Fibroblast of upper back skin (primary cell): ENCODE measurements at places on chromosomes 11 and 22.

DNA sequence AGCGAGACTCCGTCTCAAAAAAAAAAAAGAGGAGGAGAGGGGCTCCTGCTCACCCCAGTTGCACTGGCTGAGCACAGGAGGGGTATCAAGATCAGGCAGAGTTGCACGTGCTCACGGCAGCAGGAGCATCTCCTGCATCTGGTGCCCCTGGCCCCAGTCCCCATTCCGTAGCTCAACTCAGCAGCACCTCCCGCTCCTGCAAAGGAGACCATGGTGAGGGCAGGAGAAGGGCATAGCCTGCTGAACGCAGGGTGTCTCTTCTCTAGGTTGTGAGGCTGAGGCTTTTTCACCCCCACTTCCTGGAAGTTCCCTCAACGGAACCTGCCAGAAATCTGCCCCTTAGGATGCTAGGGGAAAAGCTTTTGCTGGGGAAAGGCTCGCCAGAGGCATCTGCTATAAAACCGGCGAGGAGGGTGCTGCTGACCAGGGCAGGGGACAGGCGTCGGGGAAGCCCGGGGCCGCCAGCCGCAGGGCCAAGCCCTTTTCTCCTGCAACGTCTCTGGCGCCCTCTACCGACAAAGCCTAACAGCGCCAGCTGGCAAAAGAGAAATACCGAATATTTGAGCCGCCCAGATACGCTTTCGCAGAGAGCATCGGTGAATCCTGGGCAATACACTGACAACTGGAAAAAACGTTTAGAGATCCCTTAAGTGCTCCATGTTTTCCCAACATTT is 1.0 kb upstream of the PPP6R2 start:
- DNase-seq, result peak; percentile 83

DNA sequence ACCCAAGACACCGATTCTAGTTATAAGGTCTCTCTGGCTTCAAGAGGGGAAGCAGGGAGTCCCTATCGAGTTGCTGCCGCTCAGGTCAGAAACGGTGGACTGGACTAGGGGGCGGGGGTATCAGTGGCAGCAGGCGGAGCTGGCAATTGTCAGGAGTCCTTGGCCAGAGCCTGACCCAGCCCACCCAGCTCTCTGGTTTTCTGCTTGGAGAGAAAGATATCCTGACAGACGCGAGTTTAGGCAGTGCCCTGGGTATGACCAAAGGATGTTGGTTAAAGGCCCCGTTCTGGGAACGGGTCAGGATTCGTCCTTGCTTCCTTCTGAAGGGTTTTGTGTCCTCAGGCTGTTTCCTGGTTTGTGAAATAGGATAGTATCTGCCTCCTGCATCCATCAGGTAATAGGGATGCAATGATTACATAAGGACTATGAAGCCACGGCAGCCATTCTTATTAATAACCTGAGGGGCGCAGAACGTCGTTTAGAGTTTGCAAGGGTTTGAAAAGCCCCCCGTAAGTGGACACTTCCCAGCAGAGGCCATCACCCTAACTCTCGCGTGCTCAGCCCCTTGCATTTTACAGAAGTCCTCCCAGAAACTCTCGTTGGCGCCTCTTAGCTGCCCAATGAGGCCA is 700 bp upstream of the DEPDC5 start:
- peak; percentile 6 for DNase-seq

DNA sequence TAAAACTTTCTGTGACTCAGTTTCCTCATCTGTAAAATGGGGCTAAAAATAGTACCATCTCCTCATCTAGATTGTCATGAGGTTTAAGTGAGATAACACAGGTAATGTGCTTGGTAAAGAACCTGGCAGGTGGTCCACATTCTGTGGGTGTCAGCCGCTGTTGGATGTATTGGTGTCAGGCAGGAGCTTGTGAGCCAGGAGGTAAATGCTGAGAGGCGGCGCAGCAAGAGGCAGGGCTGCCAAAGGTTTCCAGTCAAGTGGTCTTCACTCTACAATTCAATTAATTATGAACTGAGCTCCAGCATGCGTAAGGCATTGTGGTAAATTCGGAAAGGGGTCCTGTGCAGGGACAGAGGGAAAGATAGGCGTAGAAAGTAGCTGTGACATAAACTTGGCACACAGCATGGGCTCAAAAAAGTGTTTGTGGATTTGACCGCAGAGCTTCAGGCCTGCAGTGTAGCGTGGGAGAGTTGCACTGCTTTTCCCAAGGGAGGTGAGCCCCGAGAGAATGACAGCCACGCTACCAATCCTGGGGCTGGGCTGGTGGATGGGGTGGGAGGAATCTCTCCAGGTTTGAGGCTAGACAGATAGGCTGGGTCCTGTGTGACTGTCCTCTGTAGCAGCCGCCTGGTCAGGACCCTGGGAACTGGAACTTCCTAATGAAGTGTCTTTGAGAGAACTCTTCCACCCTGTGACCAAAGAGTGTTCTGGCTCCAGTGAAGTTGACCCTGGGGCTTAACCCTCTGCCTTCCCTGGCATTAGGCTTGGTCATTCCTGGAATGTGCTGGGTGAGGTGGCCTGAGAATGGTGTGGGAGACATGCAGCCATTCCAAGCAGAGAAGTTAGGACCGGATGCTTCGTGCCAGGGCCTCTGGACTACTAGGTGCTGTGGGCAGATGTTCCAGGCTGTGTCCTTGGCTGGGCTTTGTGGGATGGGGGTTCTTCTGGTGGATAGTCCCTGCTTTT is 122.4 kb downstream of the FEZ1 start:
- no peak for DNase-seq

DNA sequence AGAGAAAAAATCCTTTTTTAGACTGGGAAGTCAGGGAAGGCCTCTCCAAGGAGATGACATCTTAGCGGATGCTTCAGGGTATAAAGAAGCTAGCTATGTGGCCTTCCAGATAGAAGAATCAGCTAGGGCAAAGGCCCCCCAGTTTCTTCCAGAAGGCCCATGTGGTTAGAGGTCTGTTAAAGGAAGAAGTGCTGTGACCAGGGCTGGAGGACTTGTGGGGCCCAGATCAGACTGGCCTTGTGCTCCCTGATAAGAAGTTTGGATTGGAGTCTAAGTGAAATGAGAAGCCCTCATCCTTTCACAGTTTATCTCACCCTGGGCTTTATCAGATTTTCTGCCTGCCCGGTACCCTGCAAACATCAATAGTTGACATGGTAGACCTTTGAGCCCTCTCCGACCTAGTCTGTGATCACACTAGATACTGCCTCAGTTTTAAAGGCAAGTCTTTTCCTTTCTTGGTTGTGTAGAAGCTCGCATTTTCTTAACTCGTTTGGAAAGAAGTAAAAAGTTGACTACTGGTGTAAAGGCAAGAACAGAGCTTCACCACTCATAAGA is 7.8 kb downstream of the AMPD3 start:
- DNase-seq, result no peak

GRCh38 chr11:60852117-60852981 is 3.4 kb downstream of the PTGDR2 start:
- no peak for DNase-seq

DNA sequence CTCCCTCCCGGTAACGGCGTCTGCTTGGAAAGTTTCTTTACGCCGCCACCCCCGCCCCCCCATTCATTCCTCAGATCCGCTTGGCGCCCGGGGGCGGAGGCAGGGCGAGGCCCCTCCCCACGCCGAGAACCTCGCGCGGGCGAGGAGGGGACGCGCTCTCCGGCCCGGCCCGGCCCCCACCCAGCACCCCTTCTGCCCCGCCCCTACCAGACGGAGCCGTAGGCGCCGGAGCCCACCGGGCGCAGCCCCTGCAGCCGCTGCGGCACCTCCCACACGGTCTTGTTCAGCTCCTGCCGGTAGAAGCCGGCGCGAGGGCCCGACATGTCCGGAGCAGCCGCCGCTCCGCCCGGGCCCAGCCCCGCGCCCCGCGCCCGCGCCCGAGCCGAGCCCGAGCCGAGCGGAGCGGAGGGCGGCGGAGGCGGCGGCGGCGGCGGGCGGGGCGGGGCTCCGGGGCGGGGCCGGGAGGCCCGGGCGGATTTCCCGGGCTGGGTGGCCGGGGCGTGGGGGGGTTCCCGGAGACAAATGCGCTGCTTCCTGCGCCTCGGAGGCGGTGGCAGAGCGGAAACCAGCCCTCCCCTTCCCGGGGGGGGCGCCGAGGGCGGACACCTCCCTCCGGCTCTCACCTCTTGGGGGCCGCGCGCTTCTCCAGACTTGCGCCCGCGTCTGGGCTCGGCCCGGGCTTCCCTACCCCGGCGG is at the start of gene MAPK11:
Gene MAPK11 (minus strand): TSS at position 411 of the 696 bp plus-strand sequence. CDS start 88 bp downstream, at position 323.
- DNase-seq, result peak; percentile 36

DNA sequence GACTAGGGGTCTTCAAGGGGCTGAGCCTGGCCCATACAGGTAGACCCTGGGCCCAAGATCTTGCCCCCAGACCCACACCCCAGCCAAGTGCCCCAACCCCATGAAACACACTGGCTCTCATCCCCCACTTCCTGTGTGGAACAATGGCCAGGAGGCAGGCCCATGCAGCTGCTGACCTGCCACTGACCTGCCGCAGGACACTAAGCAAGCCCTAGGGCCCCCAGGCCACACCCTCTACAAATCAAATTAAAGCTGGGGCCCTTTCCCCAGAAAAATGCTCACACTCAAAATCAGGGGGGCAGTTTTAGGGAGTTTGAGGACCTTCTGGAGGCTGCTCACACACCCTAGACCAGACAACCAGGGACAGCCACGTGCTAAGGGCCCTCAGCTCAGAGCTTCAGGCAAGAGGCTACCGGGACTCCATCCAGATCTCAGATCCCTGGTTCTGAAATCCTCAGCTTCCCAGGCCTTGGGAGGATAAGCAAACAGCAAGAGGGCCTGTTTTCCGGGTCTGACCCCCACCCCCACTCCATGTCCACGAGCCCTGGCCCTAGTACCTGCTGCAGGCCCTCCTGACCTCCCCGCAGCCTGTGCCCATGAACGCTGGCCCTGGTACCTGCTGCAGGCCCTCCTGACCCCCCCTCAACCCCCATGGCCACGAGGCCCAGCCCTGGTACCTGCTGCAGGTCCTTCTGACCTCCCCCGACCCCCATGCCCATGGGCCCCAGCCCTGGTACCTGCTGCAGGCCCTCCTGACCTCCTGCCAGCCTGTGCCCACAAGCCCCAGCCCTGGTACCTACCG is 10.0 kb downstream of the CARD10 start:
- no peak for DNase-seq

- DNase-seq, result no peak
Observed at GRCh38 chr11:74507582-74507981, 14.1 kb upstream of the LIPT2 start.

DNA sequence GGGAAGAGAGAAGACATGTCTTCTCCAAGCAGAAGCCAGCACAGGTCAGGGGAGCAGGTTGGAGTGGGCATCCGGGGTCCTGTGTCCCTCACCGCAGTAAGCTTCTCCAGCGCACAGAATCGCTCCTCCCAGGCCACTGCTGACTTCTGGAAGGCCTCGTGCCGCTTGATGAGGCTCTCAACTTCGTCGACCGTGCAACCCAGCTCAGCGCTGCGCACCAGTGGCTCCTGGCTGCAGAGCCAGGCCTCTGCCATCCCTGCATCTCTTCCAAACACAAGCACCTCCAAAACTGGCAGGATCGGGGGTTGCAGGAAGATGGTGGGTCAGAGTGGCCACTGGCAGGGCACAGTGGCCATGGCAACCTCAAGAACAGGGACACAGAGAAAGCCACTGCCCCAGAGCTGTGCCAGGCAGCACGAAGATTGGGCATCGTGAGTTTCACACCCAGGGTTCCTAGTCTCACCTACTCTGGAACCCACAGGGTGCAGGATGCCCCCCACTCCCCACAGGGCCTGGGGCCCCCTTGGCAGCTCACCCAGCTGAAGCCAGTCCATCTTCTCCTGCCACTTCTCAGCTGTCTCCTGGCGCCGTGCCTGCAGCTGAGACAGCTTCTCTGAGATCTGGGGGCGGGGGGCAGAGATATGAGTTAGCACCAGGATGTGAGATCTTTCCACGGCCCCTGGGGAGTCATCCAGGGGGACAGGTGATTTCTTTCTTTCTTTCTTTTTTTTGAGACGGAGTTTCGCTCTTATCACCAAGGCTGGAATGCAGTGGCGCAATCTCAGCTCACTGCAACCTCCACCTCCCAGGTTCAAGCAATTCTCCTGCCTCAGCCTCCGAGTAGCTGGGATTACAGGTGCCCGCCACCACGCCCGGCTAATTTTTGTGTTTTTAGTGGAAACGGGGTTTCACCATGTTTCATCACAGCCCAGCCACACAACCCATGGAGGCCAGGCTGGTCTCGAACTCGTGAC is 11.2 kb upstream of the RBM4B start:
- DNase-seq, result no peak

- no peak for DNase-seq
Observed at GRCh38 chr11:105023003-105023402, at the start of gene CASP5. TSS of gene CASP5 (minus strand) at chr11:105023168. CDS start at chr11:105023136, 32 bp downstream.

GRCh38 chr11:61586792-61587430 is 6.0 kb upstream of the SYT7 start:
- DNase-seq, result no peak

GRCh38 chr22:46674367-46674781 is 54.2 kb downstream of the GRAMD4 start:
- DNase-seq, result peak; percentile 22

- no peak for DNase-seq
Observed at GRCh38 chr22:33932997-33933396, 12.7 kb upstream of the LARGE1 start.

DNA sequence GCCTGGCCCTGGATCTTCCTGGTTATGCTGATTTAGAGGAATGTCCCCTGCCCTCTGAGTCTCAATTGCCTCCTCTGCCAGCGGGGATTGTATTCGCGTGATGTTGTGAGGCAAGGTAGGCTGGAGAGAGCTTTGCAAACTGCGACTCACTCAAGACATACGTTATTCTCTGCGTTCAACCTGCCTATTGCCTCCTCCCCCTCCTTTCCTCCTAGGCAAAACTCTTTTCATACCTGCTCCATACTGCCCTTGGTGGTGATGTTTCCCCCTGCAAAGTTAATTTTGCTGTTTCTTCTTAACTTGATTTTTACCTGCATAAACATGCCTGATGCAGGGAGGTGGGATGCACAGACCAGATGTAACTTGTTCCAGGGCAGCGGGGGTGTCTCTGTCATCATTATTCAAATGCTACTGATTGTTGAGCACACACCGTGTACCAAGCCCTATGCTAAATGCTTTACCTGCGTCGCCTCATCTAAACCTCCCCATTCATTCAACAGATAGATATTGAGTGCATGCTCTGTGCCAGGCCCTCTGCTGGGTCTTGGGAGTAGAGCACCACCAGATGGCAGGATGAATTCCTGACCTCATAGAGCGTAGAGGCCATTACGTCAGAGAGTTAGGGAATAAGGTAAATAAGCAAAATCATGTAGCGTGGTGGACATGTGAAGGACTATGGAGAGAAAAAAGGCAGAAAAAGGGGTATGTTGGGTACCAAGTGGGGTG is 29.0 kb downstream of the SGSM1 start:
- no peak for DNase-seq

DNA sequence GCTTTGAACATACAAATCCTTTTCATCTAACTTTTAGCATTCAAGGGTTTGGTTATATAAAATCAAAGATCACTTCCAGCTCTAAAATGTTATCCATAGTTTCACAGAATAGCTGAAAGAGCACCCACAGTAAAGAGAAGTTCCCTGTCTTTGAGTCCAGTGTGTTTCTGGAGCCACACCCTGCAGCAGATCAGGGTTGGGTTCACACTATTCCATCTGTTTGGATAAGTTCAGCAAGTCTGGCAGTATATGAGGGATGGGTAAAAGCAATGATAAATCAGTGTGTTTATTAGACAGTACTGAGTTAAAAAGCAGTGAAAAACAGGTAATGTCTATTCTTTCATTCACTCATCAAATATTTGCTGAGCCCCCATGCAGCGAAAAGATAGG is 135.8 kb upstream of the PITPNB start:
- DNase-seq, result no peak
